ENCODE measurements at places on chromosomes 6 and 20. TPM values are rescaled to one million over a fixed set of nuclear protein-coding genes. Genes with fewer than 3 reads are reported as not detected.

DNA sequence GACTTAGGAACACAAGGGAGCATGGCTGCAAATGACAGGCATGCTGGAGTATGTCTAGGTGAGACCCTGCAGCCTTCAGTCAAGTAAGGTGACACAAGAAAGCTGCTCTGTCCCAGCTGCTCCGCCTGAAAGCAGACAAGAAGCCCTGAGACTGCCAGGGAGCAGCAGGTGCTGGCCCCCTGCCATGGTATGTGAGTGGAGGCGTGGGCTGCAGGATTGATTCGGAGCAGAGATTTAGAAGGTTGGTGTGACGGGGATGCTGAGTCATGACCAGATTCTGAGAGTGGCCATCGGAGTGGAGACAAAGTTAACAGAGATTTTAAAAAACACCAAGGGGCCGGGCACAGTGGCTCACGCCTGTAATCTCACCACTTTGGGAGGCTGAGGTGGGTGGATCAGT lies 17.8 kb downstream of the LRP11 start:
- H3K4me1 ChIP-seq: peaks cover 15% of the 10 kb centered on the region
- H3K4me3 ChIP-seq: no peak overlapping the region
- no peak for DNase-seq
- no peak overlapping the region for H3K27ac ChIP-seq
- H3K36me3 ChIP-seq: no peaks in the 10 kb centered on the region

GRCh38 chr6:113328886-113329381 lies 528.2 kb upstream of the MARCKS start:
- no peak overlapping the region for H3K27ac ChIP-seq
- DNase-seq: no peak
- no peaks in the 10 kb centered on the region for H3K27me3 ChIP-seq
- H3K4me3 ChIP-seq: no peak overlapping the region

DNA sequence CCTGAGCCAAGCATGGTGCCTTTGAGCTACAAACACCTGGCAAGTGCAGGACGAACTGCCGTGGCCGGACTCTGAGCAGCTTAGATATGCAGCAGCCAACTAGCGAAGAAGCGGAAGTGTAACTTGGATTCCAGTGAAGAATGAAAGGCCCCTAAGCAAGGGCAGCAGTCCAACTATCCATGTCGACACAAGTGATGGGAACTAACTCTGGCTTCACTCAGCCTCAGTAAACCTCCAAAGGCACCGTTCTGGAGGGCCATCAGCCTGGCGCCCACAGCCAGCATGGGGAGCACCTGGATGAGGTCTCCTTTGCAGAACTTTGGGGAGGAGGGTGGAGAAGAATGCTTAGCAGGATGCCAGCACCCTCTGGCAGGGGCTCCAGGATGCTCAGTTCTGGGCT lies 78.4 kb upstream of the MLN start:
- DNase-seq: peak; percentile 25
- H3K36me3 ChIP-seq: no peaks in the 10 kb centered on the region
- H3K27ac ChIP-seq: no peak overlapping the region
- H3K4me3 ChIP-seq: no peak overlapping the region
- H3K27me3 ChIP-seq: no peaks in the 10 kb centered on the region

- DNase-seq: no peak
- no peaks in the 10 kb centered on the region for H3K36me3 ChIP-seq
- peak overlapping the region; percentile 75 for H3K4me3 ChIP-seq
- H3K27me3 ChIP-seq: peaks cover 5% of the 10 kb centered on the region
- H3K27ac ChIP-seq: no peak overlapping the region
Measured at GRCh38 chr6:69867639-69867976, 1.3 kb downstream of the COL19A1 start.

- no peak for DNase-seq
- no peak overlapping the region for H3K4me3 ChIP-seq
- no peaks in the 10 kb centered on the region for H3K27me3 ChIP-seq
- peaks cover 17% of the 10 kb centered on the region for H3K4me1 ChIP-seq
- no peaks in the 10 kb centered on the region for H3K36me3 ChIP-seq
- no peak overlapping the region for H3K27ac ChIP-seq
Measured at GRCh38 chr6:4113649-4114048, 21.7 kb downstream of the ECI2 start.

The EYS gene
- total RNA-seq: 1.4 TPM
